NCI-H345 (cell line): ENCODE measurements at places on chromosomes 5 and 9.
A peak's percentile ranks its signal among the peaks of the same experiment; 100 is the strongest.

- no peak for DNase-seq
Observed at GRCh38 chr9:99753436-99753835, 68.2 kb upstream of the NR4A3 start.

- DNase-seq: no peak
Observed at GRCh38 chr5:80035839-80036238, 691 bp downstream of the THBS4 start.

- no peak for DNase-seq
Observed at GRCh38 chr5:10673017-10673389, 88.0 kb downstream of the DAP start.

DNA sequence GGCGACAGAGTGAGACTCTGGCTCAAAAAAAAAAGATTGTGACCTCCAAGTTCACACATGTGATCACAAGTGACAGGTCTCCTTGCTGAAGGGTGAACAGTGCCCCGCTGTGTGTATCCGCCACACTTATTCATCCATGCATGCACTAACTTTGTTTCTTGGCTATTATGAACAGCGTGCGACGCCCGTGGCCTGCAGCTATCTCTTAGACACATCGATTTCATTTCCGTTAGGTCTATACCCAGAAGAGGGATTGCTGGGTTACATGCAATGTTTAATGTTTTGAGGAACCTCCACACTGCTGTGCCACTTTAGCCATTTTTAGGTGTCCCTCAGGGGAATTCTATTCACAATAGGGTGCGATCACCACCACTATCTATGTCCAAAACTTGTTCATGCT, 12.1 kb upstream of the EGFL7 start:
- DNase-seq: no peak

GRCh38 chr9:87140605-87141109, 193.4 kb upstream of the GAS1 start:
- DNase-seq: no peak

- DNase-seq: no peak
Observed at GRCh38 chr9:698276-698675, 143.2 kb upstream of the DMRT1 start.

- no peak for DNase-seq
Observed at GRCh38 chr9:130112538-130113151, 58.9 kb downstream of the GPR107 start.

DNA sequence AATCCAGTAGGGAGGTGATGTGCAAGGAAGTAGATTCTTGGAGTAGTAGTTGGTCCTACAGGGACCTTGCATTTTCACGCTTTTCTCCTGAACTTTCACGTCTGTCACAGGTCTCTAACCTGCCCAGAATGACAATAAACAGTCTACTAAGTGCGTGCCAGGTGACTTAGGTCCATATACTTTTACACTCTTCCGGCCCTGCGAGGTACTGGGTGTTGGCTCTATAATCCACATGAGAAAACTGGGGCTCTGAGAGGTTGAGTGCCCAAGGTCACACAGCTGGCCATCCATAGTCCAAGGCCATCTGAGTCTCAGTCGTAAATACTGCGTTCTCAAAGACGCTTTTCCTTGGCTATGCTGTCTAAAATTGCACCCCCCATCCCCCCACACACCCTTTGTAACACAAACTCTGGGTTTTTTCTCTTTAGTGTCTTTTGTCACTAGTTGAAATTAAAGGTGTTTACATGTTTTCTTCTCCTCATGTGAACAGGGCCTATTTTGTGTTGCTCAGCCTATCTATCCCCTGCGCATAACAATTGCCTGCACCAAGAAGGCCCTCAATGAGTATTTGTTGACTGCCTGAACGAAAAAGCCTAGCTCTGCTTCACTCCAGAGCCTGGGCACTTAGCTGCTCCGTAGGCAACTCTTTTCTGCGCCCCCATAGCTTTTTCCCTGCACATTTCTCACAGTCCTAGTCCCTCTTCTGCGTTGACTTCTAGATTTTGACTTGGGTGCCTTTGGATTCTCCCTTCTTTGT, 943 bp downstream of the SFXN1 start:
- DNase-seq: no peak

- DNase-seq: peak; percentile 65
Observed at GRCh38 chr9:111483439-111483857, 735 bp downstream of the ECPAS start.

- no peak for DNase-seq
Observed at GRCh38 chr9:18238254-18238653, 235.7 kb upstream of the ADAMTSL1 start.

DNA sequence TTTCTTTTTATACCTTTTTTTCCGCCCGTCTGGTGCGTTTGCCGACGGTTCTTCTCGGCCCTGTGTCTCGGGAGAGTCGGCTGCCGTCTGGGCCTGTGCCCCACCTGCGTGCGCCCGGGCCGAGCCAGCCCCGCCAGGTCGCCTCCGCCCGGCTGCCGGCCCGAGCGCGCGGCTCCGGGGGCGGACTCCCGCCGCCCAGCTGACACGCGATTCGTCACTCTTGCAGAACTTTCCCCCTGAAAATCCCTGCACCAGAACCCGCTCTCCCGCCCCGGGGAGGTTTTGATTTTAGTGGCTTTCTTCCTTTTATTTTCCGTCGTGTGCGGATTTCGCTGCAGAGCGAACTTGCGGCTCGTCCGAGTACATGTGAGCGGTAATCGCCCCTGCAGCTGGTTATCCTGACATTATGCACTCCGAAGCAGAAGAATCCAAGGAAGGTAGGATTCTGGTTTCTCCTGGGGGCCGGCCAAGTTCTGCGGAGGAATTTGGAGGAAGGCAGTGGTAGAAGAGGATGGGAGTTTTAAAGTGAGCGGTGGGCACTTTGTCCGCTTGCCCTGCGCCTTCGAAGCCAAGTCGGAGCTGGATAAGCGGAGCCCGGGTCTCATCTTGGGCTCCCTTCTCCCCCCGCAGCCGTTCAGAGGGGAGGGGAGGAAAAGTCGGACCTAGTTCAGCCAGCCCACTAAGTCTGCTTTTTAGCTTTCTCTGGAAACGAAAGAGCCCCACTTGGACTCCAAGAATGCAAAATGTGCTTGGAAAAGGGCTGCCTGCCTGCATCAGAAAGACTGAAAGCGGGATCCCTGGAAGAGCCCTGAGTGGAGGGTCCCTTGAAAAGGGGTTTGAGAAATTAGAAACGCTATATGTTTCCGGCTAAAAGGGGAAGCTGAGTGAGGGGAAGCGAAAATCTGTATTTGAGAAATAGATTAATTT, at the start of gene TNFAIP8:
Gene TNFAIP8, plus strand, starts transcription at position 335 of the 927 bp plus-strand sequence. Its CDS starts 72 bp downstream, at position 407.
- no peak for DNase-seq
